Fibroblast of skin of scalp (primary cell): ENCODE measurements at places on chromosomes 3 and 15.

- no peak for DNase-seq
These were observed 53.6 kb upstream of the PXYLP1 start for GRCh38 chr3:141178026-141178425.

DNA sequence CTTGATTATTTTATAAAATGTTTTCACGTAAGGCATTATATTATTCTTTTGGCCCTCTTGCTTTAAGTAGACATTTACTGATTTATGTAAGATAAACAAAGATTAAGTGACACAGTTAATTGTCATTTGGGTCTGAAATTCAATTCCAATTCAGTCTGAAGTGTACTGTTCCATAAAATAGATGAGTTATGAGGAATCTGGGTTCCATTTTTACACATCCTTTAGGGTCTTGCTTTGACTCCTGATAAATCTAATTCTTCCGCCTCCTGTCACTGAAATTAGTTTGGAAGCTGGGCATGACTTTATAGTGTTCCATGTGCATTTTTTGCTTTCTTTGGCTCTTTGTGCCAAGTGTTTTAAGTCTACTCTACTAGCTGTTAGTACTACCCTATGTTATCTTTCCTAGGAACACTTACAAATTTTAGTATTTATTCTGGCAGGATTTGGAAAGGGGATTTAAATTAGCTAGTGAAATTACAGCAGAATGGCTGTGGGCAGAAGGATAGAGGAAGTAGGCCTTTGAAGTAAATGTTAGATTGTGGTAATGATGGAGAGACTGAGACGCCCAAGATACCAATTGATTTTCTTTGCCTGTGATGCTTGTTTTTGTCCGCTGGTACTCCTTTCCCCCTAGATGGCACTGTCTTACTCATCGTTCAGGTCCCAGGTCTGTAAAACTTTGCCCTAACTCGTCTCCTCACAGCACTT, 14.3 kb downstream of the ARL8B start:
- no peak for DNase-seq

DNA sequence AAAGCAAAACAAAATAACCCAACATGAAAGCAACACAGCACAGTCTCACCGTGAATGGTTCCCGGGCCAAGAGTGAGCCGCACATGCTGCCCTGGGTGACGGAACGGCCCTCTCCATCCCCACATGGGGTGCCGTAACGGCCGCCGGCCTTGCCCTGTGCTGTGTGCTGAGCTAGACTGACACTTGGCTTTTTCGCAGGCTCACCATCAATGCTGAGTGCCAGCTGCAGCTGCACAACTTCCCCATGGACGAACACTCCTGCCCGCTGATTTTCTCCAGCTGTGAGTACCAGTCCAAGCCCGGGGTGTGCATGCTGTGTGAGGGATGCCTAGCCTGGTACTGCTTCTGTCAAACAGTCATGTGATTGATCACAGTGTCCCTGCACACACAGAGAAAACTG, 357.6 kb downstream of the GABRG3 start:
- no peak for DNase-seq

GRCh38 chr3:40645883-40646282, 121.1 kb downstream of the ZNF621 start:
- DNase-seq, result peak; percentile 2

- DNase-seq, result no peak
These were observed 39.6 kb downstream of the SCAP start for GRCh38 chr3:47436180-47436579.

- DNase-seq, result no peak
These were observed 19.9 kb upstream of the APEH start for GRCh38 chr3:49654176-49654825.

GRCh38 chr3:9948586-9948985, 3.6 kb downstream of the PRRT3 start:
- DNase-seq, result no peak

GRCh38 chr3:108102420-108103039, 11.7 kb upstream of the CD47 start:
- DNase-seq, result no peak

DNA sequence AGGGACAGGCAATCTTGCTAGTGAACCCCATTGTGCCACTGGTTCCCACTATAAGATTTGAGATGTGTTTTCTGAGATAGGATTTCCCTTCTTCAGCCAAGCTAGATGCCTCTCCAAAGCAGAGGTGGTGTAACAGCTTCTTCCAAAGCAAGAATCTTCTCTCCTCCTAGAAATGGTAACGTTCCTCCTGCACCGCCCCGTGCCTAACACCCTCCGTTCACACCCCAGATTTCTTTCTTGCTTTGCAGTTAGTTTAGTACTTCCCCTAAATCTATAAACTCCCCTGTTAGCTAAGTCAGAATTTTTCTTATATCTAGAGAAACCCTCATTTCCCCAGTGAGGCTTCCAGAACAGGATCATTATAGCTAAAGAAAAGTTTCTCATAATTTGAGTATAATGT, 617.6 kb upstream of the MDFIC2 start:
- no peak for DNase-seq

DNA sequence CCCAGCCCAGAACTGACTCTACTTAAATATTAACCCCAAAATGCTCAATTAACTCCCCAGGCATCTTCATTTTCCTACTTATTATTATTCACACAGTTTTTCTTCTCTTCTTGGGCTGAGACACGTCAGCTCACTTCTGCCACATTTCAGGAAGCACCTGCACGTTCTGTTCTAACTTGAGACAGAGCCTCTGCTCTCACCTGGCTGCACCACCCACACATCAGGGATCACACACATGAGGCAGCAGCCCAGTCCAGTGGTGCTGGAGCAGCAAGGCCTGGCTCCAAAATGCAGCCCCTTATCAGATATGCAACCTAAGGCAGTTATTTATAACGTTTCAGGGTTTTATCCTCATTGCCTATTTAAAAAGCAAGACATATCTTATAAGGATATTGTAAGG, 127.5 kb downstream of the OSBPL10 start:
- DNase-seq, result no peak
